ENCODE measurements at places on chromosomes 4 and X.

- no peak for DNase-seq
Observed at GRCh38 chr4:115660465-115660864, 547.0 kb upstream of the NDST4 start.

- DNase-seq, result no peak
Observed at GRCh38 chr4:101527188-101527587, 179.9 kb upstream of the PPP3CA start.

DNA sequence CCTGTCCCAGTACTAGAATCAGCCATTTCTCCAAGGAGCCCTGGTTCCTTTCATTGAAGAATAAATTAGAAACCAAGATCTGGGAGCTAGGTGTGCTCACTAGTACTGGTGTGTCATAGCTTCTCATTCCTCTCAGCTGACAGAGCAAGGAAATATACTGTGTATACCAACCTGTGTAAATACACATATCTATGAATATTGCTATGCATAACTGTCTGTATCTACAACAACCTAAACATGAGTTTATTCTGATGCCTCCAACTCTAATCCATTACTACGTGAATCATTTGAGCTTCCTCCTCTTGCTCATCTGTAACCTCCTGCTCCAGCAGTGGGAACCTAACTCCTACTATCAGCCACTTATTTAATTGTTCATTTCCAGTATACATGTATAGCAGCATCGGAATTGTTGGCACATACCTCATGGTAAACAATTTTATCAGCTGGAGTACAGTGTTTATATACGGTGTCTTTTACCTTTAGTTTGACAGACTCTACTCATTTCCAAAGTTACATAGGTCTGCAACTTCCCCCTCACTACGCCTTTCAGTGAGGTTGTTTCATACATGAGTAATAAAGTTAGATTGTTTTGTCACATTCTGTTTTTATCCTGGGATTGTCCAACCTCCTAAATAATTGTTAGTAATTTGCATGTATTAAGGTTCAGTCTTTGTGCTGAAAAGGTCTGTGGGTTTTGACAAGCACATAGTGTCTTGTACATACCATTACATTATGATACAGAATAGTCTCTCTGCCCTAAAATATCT, 7.1 kb upstream of the SCRG1 start:
- DNase-seq, result no peak

DNA sequence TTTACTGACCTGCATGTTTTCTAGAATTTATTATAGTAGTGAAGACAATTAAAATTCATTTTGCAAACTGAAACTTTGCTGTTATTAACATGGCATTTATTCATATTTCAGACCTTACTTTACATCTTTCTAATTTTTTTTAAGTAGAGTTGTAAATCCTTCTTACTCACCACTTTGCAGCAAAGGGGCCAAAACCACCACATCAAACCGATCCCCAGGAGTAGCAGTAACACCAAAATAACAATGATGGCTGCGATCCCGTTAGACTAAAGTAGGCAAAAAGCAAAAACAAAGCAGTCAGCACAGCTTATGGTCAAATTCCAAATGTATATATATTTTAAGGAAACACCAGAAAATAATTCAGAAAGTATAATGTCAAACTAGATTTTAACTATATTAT, 64.7 kb downstream of the ANTXR2 start:
- DNase-seq, result no peak

- DNase-seq, result no peak
Observed at GRCh38 chrX:149461746-149462145, 43.4 kb downstream of the IDS start.

DNA sequence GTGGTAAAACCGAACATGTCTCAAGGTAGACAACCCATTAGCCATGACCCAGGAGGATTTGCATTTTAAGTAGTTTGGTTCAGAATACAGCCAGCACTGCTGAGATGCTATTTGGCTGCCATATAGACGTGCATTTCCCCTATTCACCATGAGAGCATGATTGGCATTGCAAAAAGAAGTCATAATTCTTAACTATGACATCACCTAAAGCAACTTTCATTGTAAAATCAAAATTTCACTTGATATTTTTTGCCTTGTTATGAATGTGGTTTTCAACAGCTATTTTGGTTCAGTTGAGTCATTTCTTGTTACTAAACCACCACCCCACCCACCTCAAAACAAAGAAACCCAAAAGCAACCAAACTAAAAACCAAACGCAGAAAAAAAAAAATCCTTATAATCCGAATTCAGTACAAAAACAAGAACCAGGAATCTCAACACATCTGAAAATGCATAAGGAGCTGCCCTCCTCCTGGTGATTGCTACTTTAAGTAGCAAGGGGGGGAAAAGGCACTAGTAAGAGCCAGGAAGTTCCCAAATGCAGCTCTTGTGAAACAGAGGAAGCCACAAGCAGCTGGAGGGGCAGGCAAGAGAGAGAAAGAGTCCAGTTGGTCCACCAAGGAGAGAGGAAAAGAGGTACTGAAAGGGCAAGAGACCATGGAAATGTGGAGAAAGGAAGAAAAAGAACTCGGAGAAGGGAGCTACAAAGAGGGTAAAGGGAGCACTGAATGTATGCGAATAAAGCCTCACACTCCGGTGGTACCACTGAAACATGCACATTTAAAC, 3.1 kb downstream of the SLITRK4 start:
- DNase-seq, result no peak

DNA sequence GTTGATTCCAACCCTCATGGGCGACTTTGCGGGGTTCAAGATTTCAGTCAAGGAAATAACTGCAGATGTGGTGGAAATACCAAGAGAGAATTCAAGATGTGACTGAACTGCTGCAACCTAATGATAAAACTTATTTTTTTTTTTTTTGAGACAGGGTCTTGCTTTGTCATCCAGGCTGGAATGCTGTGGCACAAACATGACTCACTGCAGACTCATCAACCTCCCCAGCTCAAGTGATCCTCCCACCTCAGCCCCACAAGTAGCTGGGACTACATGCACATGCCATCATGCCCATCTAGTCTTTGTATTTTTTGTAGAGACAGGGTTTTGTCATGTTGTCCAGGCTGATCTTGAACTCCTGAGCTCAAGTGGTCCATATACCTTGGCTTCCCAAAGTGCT, 19.5 kb upstream of the WDFY3 start:
- peak; percentile 46 for DNase-seq

DNA sequence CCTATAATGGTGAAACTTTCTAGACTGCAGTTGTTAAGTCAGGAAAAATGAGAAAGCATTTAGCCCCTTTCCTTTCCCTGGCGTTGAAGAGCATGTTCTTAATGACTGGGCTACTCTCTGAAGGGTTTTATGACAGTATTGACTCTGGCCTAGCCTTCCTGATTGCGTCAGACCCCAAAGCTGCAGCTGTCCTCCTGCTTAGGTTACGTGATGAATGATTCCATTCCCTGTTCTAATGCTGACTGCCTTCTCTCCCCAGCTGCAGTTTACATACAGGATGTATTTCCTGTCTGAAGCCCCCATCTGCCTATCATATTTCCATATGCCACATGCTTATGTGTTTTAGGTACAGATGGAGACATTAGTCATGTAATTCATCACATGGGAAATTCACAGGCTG, 105.8 kb upstream of the EGFL6 start:
- DNase-seq, result peak; percentile 7

GRCh38 chrX:70664726-70665125, 220.1 kb downstream of the DLG3 start:
- DNase-seq, result peak; percentile 16

DNA sequence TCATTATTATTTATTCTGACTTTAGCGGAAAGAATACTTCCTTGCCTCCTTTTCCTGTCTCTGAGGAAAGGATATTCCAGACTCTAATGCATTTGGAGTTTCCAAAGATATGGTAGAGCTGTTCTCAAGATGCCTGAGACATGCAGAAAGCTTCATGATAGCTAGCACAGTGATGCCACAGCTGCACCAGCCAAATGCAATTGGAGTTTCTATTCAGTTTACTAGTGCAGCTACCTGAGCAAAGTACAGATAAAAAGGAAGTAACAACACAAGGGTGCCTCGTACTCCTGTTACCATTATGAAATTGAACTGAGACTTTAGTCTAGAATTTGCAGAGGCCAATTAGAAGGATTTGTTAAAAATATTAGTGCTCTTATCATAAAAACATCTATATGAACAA, 57.5 kb upstream of the PARM1 start:
- no peak for DNase-seq

- peak; percentile 24 for DNase-seq
Observed at GRCh38 chr4:145735827-145736226, 55.9 kb downstream of the C4orf51 start.

DNA sequence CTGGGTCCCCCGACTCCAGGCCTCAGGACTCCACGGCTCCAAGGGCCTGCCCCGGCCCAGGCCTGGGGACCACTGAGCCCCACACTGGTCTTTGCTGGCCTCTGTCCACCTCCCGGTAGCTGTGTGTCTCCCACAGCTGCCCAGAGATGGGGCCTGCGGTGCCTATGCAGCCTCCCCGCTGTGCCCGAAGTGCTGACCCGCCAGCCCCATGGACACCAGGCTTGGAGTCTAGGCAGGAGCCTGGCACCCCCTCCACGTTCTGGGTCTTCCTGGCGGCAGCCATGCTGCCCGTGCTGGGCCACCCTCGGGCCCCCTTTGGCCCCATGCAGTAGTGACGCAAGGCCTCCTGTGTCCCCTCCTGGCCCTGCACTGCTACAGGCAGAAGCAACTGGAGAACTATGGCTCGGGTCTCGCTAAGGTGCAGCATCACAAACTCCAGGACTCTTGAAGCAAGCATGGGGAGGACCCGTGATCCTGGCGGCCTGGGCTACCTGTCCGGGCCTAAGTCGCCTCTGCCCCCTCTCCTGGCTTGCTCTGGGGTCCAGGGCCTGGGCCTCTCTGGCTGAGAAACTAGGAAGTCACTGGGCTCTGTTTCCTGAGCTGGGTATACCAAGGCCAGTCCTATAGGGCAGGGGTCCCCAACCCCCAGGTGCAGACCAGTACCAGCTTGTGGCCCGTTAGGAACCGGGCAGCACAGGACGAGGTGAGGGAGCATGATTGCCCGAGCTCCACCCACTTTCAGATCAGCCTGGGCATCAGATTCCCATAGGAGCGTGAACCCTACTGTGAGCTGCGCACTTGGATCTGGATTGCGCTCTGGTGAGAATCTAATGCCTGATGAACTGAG, 917 bp downstream of the MYL5 start:
- no peak for DNase-seq

Data from astrocyte of the hippocampus (primary cell).